ENCODE measurements at places on chromosomes 6 and 20.

DNA sequence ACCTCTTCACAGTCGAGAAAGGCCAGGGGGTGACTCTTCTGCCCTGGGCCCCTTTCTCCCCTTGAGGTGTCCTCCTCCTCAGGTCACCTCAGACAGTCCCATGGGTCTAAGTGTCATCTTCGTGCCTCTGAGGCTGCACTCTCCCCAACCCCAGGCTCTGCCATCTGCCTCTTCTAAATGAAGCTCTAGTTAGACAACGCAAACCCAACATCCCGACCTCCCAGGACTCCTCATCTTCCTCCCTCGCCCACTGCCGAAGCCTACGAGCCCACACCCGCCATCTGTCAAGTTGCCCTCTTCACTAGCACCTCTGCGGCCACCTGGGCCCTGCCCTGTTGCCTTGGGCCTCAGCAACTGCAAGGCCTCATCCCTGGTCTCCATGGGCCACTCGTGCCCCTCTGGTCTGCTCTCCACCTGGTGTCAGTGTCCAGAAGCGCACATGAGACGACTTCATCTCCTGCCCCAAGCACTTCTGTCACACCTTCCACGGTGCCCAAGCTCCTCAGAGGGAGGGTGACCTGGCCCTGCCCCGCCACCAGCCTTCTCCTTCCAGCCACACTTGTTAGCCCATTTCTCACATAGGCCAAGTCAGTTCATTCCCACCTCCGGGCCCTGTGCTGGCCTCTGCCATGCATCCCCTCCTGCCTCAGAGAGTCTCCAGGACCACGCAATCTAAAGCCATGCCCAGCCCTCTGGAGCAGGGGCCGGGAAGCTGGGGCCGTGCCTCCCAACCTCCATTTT is 53.8 kb downstream of the RRBP1 start:
- DNase-seq, result no peak

GRCh38 chr20:8213270-8213669 is 81.2 kb downstream of the PLCB1 start:
- no peak for DNase-seq

- no peak for DNase-seq
Measured at GRCh38 chr6:129331450-129332138, 378.4 kb downstream of the ARHGAP18 start.

- no peak for DNase-seq
Measured at GRCh38 chr6:117919275-117919674, 12.2 kb downstream of the SLC35F1 start.

DNA sequence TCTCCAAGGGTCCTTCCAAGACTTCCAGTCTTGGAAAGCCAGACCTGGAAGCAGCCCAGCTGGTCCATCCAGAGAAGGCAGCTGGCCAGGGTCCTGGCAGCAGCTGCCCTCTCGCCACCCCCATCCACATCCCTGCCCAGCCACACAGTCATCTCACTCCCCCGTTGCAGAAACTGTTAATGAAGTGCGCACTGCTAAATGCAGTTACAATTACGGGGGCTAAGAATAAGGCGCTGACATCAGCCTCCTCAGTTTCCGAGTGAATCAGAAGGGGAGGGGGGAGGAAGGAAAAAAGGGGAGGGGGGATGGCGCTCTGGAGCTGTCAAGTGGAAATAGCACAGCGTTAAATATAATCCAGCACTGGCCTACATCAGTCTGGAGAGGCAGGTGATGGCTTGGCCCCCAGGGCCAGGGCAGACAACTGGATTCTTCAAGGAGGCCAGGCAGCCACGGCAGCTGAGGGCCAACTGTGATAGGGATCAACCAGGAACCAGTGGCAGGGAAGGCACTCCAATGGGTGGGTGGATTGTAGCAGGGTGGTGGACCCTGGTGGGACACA is 6.9 kb downstream of the RIMS4 start:
- no peak for DNase-seq

- DNase-seq, result no peak
Measured at GRCh38 chr6:70982747-70983146, 25.9 kb upstream of the B3GAT2 start.

All from D721Med (cell line).